Activated CD4-positive, alpha-beta T cell treated with anti-CD3 and anti-CD28 coated beads, Interleukin-2, amount 50 U/mL, for 4 hours (primary cell): ENCODE measurements at places on chromosomes 11 and 22.

GRCh38 chr22:46734830-46735453 lies 3.1 kb downstream of the CERK start:
- peak; percentile 62 for DNase-seq

DNA sequence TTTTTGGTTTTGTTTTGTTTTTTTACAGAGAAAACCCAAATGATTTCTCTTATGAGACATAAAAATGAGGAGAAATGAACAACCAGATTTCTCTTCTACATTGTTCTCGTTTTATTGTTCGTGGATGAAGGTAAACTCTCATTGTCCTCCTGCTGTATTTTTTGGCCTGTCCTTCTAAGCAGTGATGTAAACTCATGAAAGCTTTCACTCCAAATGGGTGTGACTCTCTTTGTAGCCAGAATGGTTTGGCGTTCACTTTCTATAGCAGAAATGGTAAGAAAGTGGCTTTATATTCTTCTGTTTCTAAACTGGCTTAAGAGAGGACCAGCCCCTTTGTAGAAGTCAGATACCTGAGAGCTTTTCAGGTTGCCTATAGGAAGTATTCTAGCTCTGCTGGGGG lies 15.5 kb upstream of the BMAL1 start:
- no peak for DNase-seq

- no peak for DNase-seq
Measured at GRCh38 chr22:42360348-42360747, 71.9 kb downstream of the NFAM1 start.

GRCh38 chr11:108137212-108137611 lies 15.8 kb downstream of the ACAT1 start:
- DNase-seq, result no peak

DNA sequence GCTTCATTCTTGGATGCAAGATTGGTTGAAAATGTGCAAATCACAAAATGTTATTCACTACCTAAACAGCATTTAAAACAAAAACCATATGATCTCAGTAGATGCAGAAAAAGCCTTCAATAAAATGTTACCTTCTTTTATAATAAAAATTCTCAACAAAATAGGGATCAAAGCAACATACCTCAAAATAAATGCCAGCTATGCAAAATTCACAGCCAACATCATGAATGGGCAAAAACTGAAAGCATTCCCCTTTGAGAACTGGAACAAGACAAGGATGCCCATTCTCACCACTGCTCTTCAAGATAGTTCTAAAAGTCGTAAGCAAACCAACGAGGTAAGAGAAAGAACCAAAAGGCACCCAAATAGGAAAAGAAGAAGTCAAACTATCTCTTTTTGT lies 2.0 kb downstream of the OR5AK2 start:
- DNase-seq, result no peak

DNA sequence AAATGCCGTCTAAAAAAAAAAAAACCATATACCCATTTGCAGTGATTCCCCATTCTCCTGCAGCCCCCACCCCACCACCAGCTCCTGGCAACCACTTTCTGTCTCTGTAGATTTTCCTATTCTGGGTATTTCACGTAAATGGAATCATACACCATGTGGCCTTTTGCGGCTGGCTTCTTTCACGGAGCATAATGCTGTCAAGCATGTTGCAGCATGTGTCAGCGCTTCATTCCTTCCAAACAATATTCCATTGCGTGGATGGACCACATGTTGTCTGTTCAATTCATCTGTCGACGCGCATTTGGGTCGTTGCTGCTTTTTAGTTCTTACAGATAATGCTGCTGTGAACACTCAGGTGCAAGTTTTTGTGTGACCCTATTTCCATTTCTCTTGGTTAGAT lies 14.8 kb upstream of the EMID1 start:
- DNase-seq, result no peak

DNA sequence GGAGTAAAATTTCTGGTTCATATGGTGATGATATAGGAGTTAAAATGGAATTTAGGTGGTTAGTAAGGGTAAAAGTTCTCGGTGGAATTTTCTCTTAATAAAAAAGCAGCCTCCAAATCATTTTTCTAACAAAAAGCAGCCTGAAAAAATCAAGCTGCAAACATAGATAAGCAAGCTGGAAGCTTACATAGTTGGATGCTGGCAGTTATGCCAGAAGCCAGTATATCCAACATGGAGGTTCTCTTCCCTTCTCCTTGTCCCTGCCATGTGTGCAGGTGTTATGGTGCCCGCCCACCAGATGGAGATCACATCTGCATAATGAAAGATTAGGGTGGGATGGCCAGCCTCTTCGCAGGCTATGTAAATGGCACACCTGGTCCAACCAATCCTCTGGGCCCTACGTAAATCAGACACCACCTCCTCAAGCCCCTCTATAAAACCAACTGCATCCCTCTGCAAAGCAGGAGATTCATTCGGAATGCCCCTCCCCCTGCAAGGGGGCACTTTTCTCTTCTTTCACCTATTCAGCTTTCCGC lies 22.4 kb downstream of the PIWIL3 start:
- no peak for DNase-seq

DNA sequence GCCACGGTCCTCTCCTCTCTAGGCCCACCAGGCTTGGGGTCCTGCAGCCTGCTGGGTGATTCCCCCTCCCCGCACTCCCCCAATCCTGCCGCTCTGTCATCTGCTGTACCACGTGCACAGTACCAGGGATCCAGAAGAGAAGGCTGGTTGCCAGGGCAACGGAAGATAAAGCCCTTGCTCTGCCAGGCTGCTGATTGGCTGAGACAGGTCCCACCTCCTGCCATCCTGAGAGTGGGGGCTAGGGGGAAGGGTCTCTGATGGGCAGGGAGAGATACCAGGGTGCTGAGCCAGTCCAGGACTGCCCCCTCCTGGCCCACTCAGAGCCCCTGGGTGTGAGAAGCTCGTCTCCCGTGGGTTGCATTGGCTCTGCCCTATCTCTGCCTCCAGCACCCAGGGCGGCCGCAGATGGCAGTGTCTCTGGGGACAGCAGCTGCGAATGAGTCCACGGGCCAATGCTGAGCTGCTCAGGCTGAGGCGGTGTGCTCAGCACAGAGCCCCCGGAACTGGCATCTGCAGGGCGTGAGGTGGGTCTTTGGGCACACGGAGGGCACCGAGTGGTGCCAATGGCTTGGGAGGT lies at the start of gene SMIM45:
Gene SMIM45 (plus strand): TSS at position 253 of the 577 bp plus-strand sequence.
- DNase-seq, result no peak

GRCh38 chr11:74312326-74312725 lies 886 bp upstream of the P4HA3 start:
- no peak for DNase-seq

- DNase-seq, result no peak
Measured at GRCh38 chr22:30121960-30122359, 41.7 kb downstream of the HORMAD2 start.

GRCh38 chr11:76773921-76774361 lies 9.2 kb upstream of the TSKU start:
- DNase-seq, result no peak

GRCh38 chr11:47928426-47928825 lies 51.9 kb upstream of the PTPRJ start:
- DNase-seq, result no peak

DNA sequence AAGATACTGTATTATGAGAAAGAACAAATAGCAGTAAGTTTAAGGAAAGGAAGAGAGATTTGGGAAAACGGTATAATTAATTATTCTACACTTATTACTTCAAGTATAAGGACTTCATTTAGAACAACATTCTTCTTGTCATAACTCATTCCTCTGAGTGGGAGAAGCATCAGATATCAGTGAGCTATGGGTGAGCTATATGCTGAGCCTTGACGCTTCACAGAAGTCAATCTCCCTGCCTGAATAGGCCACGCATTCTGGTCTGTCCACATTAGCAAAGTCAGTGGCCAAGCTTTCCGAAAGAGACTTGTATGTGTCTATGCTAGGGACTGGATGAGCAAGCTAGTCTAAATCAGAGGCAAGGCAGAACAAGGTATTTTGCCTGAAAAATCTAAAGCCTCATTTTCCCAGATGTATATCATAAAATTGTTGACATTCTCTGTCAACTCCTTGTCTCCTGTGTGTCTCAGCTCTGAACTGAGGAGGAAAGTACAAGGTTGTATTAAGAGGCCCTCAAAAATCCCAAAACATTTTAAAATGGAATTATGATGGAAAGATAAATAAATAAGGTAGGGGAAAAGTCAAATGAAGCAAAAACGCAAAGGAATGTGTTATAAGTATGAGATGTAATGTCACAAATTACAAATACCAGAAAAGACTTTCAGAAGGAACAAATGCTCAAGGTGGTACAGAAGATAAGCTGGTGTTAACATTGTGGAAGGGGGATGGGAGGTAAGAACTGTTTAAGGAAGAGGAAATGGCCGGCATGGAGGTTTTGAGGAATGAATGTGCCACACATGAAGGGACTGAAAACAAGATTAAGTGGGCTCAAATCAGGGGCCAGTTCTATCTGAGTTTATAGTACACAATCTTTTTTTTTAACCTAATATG lies 1.4 kb downstream of the OR52N2 start:
- no peak for DNase-seq

DNA sequence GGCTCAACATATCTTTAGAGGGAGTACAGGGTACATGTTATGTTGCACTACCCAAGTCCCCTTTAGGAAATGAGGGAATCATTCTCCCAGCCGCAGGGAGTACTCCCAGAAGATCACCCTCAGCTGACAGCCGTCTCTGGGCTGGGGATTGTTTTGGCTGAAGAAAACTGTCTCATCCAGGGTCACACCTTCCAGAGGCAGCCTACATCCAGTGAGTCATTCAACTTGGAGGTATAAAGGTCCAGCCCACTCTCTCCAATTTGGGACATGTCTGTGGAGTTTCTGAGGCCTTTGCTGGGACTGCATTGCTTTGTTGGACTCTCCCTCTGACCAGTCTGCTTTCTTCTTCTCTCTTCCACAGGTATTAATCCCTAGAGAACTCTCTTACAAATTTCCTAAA lies 42.1 kb downstream of the RASSF10 start:
- DNase-seq, result no peak

DNA sequence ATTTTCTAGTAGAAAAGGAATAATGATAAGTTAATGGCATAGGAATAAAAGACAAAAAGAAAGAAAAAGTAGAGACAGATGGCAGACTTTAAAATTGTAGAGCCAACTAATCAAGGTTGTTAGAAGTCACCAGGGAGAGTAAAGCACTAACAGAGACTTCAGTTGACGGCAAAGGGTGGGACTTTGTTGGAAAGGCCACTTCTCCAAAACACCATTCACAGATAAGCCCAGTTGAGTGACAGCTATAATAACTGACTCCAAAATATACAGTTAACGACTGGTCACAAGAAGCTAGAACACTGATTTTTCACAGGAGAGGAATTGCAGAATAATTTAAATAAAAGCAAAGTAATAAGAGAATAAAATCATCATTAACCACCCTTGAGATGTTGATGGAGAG lies 16.0 kb upstream of the SOX6 start:
- DNase-seq, result no peak

DNA sequence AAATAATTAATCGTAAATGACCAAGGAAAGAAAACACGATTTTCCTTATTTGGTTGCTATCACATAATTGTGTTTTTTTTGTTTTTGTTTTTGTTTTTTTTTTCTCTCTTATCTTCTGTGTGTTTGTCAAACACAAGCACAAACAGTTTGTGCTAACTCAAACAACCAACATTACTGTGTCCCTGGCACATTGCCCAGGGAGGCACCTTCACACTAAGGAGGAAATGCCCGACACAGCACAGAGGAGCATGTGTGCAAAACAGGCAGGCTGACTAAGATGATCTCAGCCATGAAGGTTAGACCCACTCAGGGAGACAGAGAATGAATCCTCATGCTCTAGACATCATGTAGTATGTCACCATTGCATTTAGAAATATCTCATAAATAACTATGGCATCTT lies 130.1 kb downstream of the SOX6 start:
- no peak for DNase-seq

- DNase-seq, result no peak
Measured at GRCh38 chr11:128733440-128734102, 39.7 kb downstream of the FLI1 start.

- DNase-seq, result no peak
Measured at GRCh38 chr11:78957476-78958245, 383.0 kb upstream of the NARS2 start.

- DNase-seq, result no peak
Measured at GRCh38 chr11:66365166-66365565, 6.4 kb downstream of the SLC29A2 start.

- DNase-seq, result no peak
Measured at GRCh38 chr11:105699203-105699602, 89.3 kb downstream of the GRIA4 start.

DNA sequence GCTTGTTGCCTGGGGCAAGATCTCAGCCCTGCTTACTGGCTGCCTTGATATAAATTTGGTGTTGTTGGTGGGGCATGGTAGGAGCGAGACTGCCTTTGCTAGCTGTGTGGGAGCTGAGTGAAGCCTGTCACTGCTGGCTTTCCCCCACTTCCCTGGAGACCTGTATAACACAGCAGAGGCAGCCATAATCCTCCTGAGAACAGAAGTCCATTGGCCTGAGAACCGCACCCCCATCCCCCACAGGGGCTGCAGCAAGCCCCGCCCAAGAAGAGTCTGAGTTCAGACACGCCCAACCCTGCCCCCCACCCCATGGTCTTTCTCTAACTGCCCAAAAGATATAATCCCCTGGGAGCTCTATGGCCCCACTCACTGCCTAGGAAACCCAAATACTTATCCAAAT lies 39.2 kb upstream of the ARHGAP42 start:
- no peak for DNase-seq

GRCh38 chr11:9363954-9364912 lies 20.2 kb upstream of the IPO7 start:
- peak; percentile 75 for DNase-seq

DNA sequence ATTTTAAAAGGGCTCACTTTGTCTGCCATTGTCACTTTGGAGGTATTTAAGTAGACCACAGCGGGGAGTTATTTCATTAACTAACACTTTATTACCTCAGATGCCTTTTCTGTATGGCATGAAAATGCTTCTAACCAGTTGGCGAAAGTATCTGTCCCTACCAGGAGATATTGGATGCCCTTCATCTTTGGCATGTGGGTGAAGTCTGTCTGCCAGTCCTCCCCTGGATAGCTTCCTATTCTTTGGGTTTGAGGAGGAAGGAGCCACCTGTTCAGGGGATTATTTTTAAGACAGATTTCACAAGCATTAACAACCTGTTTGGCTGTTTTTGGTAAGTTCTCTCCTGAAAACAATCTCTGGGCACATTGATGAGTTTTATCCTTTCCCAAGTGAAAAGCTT lies 17.1 kb downstream of the MS4A6E start:
- no peak for DNase-seq

- DNase-seq, result no peak
Measured at GRCh38 chr11:74577624-74578396, 14.6 kb upstream of the POLD3 start.

DNA sequence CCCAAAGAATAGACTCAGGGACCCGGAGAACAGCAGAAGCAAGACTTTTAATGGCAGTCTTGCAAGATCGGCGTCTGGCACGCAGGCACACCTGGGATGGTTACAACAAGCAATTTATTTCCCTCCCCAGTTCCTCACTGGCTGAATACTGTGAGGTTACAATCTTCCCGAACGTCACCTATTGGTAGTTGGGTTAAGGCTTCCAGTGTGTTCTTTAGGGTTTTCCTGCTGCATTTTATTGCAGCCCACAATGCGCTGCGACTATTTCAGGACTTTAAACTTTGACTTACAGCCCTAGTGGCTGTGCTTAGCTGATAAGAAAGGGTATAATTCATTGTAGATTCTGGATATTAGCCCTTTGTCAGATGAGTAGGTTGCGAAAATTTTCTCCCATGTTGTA lies 11.5 kb upstream of the TRIM68 start:
- DNase-seq, result no peak
